ENCODE measurements at places on chromosomes 5 and 9.

GRCh38 chr5:175837171-175837699 is 34.1 kb upstream of the CPLX2 start:
- DNase-seq = no peak

DNA sequence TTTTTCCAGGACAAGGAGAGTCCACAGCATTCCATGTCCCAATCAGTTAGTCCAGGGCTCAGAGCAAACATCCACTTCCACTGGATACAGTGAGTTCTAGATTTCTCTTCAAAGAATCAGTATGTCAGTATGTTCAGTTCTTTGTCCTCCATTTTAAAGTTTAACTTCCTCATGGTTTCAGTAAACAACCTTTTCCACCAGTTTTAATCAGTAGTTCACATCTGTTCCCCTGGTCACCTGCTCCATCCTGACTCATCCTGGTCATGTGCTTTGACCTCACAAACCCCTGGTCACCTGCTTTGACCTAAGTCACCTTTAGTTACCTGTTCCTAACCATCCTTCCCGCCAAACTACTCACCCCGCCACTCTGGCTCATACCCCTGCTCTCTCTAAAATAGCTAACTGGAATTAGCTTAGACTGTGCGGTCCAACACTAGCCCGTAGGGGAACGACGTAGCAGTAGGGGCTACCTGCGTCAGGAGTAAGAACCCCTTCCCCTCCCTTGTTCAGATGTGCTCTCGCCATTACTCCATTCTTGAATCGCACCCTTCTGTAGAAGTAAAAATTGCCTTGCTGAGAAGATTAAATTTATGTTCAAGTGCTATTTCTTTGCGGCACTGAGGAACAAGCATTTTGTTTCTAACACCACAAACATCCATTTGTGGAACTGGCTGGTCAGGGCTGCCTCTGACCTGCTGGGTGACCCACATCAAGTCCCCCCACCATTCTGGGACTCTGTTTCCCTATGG is 5.5 kb downstream of the ENG start:
- DNase-seq = no peak

DNA sequence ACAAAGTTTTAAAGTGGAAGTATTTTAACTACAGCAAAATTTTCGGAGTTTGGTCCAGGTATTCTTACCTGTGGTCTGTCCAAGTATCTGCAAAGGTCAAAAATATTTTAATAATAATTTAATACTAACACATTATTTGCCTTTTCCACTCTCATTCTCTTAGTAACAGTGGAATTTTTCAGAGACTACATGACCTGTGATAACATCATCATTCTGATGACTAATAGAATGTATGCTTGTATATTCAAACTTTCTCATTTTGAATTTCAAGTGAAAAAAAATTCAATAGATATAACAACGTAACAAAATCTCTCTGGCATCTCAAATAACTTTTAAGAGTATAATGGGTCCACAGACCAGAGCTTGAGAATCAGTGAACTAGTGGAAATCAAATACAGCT is 78.3 kb downstream of the FBXL17 start:
- no peak for DNase-seq

DNA sequence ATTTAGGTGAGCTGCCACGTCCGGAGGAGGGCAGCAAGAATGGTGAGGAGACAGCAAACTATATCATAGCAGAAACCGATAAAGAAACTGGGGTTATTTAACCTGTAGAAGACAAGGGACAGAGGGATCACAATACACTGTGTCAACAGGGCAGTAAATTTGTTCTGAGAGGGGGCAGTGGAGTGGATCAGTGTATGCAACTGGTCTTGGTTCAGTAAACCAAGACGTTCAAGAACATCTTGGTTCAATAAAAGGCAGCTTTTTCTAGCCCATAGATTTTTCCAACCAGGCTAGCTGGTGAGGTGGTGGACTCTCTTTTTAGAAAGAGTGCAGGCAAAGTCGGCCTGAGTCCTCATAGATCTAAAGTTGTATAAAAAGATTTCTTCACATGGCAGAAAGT is 55.3 kb downstream of the PLAC8L1 start:
- DNase-seq = no peak

DNA sequence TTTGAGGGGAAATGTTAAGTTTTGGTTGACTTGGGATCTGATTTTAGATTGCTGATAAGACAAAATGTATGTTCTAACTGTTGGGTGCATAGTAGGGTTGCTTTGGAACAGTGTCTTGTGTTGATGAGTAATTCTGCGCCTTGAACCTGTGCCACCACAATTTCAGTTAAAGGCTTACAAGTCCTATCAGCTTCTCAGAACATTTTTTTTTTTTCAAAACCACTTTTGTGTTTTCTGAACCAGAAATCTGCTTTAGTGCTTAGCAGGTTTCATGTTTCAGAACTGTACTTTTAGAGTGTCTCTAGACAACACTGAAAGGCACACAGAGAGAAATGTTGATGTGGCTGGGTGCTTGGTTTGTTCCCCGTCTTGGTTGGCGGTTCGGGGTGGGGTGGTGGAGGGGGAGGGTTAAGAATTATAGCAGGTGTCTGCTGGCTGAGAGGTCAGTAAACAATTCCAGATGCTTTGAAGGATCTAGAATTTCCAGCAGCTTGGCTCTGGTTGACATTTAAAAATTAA is 84.6 kb downstream of the ANKRD55 start:
- no peak for DNase-seq

- DNase-seq = no peak
These were observed 30.6 kb downstream of the NKX2-5 start for GRCh38 chr5:173204185-173204979.

- no peak for DNase-seq
These were observed 1145.0 kb downstream of the MAT2B start for GRCh38 chr5:164650427-164650826.

DNA sequence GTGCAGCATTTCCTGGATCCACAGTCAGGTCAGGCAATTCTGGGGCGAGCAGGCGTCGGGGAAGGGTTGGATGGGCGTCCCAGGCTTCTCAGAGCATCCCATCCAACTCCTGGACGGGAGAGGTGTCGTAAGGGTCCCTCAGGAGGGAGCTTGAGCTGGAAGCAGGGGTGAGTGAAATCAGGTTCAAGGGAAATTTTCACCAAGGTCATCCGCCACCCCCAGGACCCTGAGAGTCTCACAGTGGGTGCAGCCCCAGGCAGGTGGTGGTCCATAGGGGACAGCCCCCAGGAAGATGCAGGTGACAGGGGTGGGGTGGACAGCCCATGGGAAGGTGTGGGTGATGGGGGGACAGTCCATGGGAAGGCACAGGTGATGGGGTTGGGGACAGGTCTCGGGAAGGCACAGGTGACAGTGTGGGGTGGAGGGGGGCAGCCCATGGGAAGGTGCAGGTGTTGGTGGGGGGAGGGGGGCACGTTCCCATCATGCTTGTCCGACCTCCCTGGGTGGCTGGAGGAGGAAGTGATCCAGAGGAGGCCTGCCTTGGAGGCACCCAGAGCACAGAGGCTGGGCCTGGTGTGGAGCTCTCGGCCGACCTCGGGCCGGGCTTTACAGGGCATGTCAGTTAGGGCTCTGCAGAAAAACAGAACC is 48.9 kb downstream of the AHRR start:
- no peak for DNase-seq

- DNase-seq = no peak
These were observed 117.9 kb downstream of the ALDH1A1 start for GRCh38 chr9:72834994-72835393.

- DNase-seq = no peak
These were observed 40.2 kb downstream of the STK10 start for GRCh38 chr5:172147857-172148256.

DNA sequence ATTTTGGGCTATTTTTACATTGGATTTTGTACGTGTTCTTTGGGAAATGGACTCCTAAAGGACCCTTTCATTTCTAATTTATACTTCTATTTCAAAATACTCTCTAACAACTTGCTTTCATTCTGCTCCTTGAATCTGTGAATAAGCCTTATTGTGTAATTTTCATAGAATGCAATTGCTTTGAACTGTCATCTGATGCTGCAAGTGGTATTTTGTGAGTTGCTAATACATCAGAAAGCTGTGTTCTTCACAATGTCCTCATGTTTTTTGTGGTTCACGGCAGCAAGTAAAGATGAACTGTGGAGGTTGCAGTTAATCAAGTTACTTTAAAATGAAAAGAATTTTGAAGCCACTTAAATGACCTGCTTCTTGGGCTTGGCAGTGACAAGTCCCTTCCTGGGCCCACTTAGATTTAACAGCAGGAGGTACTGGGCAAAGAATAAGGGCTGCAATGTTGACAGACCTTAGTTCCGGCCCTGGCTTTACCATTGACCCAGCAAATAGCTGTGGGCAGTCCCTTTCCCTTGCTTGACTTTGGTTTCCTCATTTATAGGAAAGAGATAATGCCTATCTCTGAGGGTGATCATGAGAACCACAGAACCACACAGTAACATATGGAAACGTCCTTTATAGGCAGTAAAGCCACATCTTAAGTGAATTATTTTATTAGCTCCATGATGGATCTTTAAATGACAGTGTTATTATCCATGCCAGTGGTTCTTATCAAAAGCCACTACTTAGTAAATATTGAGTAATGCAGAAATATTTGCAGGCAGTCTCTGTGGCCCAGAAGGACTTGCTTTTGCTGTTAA is 54.8 kb downstream of the IQGAP2 start:
- no peak for DNase-seq

DNA sequence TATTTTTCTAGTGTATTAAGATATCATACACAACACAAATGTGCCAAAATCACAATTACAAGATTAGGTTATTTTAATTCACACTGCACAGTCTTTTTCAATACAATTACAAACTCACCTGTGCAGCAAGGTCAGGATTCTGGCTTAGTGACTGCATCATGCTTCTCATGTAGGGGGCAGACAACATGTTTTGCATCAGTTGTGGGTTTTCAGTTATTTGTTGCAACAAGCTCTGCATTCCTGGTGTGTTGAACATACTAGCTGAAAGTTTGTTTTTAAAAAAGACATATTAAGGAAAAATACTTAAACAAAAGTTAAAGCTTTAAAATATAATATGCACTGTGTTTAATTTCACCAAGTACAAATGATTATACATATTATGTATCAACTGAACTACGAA is 38.7 kb downstream of the UBQLN1 start:
- no peak for DNase-seq

DNA sequence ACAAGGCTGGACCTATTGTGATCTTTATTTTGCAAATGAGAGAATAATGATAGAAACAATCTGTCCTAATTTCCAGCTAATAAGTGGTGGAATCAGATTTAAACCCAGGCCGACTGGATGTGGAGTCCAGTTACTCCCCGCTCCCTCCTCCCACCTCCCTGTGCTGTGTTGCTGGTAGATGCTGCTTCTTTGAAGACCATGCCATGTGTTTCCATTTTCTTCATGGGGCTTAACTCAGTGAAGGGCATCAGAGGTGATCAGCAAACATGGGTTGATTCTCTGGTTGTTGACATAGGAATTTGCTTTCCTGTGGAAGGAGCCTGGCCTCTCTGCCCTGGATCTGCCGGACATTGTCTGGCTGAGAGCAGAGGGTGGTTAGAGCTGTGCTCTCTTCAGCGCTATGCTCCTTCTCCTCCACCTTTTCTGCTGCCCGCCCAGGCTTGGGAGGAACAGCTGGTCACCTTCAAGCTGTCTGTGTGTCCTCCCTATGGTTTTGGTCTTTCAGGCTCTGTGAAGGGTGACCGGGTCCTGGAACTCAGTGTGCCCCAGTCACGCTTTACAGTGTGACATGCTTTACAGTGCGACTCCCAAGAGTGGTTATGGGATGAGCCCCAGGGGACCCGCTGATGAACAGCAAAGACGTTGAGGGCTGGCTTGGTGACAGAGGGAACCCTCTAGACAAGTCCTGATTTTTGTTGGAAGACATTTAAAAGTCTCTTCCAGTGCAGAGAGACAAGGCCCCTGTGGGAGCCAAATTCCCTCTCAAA is 68.4 kb upstream of the RPS23 start:
- no peak for DNase-seq

DNA sequence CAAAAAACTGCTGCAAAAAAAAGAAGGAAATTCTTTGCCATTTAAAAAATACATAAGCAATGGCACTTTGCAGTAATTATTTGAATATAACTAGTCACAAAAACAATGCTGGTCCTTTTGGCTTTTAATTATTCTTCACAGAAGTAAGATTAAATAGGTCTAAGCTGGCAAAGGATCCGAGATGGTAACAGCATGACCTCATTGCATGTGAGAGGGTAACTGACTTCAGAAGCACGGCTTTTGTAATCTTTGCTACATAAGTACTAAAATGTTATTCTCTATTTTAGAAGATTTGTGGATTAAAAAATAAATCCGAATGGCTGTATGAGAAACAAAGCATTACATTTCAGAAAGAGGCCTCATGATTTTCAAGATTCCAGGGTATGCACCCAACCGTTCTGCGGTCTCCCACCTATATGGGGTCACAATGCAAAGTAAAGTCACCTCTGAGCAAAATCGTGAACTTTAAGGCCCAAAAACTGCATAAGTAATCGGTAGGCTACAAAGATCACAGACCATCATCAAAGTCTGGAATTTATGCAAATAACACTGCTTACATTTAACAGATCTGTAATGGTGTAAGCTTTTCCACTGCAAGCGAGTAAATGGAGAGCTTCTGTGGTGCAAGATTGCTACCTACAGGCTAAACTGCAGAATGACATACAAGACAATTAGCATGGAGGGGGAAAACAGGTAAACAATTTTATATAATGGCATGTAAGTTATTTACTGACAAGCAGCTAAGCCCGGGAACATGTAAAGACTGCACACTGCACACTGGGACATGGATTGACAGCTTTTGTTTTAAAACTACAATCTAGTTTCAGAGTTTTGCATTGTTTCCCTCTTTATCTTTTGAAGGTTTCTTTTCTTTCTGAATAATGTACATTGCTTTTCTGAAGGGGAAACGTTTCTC is 231.6 kb downstream of the SLF1 start:
- peak; percentile 23 for DNase-seq

DNA sequence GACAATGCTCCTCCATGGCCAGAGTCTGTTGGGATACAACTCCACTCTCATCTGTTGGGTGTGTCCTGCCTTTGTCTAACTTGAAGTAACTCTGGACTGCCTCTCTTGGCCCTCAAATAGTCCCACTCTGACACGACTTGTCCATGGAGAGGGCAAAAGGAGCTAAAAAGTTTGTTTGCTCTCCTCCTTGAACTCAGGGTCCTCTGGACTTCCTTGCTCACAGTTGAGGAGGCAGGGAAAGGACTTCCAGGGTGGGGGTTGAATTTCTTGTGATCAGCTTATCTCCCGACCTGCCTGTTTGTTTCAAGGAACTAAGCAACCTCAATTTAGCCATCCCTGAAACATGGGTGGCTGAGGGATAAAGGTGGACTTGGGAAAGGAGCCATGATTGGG is 11.7 kb downstream of the DNAJB5 start:
- DNase-seq = no peak

GRCh38 chr5:129448654-129449053 is 11.4 kb upstream of the ADAMTS19 start:
- DNase-seq = no peak

GRCh38 chr5:169970911-169971765 is 9.2 kb downstream of the INSYN2B start:
- DNase-seq = peak; percentile 53

GRCh38 chr9:134552349-134552990 is 89.1 kb upstream of the COL5A1 start:
- no peak for DNase-seq

Data from GM04504 (cell line).